ENCODE measurements at places on chromosomes 3 and 15.

GRCh38 chr3:76097589-76097969, 312.2 kb upstream of the ZNF717 start:
- DNase-seq, result no peak

DNA sequence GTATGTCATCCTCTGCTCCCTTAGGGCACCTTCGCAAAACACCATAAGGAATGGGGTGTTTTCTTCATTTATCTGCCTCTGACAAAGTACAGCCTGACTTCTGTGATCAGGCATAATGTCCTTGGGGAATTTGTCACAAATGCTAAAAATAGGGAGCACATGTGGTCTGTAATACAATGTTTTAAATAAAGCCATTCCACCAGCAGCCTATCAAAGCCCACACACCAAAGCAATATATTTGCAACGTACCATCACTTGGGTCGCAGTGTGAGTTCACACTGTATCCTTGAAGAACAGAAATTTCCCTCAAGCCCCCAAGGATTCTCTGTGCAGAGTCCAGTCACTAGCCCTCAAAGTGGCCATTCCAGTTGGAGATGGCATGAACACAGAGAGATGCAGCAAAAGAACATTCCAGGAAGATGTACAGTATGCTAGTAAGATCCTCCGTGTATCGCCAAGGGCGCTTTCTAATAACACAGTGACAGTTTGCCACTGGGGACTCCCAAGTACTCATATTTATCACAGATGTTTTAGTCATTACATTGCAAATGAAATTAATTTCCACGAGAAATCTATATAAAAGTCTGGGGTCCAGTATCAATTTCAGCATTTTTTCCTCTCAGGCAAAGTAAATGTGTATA, 246.7 kb downstream of the MCTP2 start:
- no peak for DNase-seq

GRCh38 chr15:77739591-77740378, 107.1 kb upstream of the LINGO1 start:
- no peak for DNase-seq

GRCh38 chr3:148459931-148460513, 237.7 kb upstream of the AGTR1 start:
- DNase-seq, result no peak

DNA sequence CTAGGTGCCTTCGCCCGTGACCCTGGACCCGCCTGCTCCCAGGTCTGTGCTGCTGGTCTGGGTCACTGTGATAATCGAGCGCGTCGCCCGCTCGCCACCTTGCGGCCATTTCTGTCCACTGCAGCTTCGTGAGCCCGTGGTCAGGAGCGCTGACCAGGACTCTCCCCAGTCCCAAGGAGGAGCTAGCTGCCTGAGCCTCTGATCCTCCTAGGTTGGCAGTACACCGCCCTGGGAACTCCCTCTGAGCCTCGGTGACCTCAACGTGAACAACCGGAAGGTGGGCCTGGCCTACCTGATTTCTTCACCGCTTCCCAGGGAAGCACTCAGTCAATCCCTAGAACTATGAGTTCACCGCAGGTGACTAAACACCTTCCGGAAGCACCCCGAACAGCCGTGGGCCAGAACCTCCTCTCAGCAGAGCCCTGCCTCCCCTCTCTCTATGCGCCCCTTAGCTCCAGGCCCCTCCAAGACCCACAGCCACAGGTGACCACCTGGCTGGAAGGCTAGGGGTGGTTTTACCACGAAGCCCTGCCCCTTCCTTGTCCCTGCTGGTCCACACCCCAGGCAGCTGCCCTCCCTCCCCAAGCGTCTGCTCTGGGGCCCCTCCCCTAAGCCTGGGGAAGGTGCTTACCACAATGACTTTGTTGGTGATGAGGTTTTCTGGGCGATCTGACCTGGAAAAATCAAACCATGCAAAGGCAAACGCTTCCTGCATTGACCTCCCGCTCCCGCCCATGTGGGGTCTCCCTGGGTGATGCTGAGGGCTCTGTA, 9.7 kb downstream of the PLA2G4D start:
- DNase-seq, result peak; percentile 87

GRCh38 chr3:107604057-107604822, 81.5 kb downstream of the BBX start:
- no peak for DNase-seq

GRCh38 chr3:10474847-10475246, 30.5 kb downstream of the ATP2B2 start:
- DNase-seq, result no peak

DNA sequence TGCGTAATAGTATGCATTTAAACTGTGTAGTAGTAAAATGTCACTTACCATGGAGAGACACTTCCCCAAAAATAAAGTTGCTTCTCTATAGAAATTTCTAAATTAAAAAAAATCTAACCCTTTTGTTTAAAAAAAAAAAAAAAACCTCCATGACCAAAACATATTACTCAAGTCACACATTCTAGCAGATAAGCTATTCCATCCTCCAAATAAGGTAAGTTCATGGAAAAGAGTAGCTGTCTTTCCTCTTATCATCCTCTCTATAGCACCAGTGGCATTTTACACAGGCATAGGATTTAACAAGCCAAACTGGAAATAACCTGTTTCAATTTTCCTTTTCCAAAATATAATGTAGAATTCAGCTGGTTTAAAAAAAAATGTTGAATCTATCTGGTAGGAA, 57.4 kb downstream of the LRRFIP2 start:
- no peak for DNase-seq

- DNase-seq, result no peak
Measured at GRCh38 chr3:29070959-29071634, 209.8 kb upstream of the RBMS3 start.

DNA sequence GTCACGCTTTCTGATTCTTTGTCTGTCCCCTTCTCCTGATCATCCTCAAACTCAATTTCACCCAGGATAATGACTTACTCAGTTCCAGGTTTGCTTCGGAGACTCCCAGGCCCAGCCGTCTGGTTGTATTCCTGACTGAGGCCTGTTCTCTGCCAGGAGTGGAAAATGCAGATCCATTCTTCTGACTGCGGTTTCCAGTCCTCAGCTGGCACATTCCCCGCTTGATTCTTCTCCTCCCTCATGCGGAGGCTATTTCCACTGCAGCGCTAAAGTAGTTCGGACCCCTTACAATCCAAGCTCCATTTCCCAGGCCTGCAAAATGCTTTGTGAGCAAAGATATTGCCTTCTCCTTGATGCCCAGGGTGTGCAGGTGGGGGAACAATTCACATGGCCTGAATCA, 47.2 kb upstream of the GALNT15 start:
- no peak for DNase-seq

DNA sequence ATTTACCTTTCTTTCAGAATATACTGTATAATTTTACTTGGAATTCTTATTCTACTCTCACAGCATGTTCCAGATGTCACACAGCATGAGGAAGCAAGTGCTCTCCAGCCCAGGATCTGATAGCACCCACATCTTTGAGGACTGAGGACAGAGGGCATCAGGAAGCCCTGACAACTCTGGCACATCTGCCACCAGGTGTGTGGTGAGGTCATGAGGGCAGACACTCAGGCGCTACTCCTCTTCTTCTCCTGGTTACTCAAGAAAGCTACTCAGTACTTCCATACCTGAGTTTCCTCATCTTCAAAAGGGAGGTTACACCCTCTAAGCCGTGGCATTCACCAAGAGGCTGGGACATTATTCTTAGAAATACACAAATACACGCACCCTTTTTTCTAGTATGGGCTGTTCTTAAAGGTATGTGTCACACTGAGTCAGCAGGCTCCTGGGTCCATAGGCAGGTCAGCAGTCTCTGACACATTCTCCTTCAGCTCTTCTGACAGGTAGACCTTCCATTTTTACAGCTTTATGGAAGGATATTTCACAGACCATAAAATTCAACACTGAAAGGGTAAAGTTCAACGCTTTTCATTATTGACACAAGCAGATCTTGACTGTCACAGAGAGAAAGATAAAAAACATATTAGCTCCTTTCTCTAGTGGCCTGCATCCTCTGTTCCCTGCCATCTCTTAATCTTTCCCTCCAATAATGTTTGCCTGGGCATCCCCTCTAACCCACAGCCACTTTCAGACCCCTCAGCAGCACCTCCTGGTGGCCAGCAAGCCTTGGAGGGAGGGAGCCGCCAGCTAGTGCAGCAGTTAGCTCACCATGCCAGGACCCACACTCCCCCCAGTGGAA, 103.2 kb upstream of the TJP1 start:
- peak; percentile 92 for DNase-seq

GRCh38 chr3:32077260-32078084, 28.9 kb upstream of the GPD1L start:
- no peak for DNase-seq

GRCh38 chr3:61600195-61600594, 38.8 kb downstream of the PTPRG start:
- DNase-seq, result no peak

GRCh38 chr15:22823495-22824128, 14.9 kb upstream of the NIPA2 start:
- DNase-seq, result no peak

GRCh38 chr3:57803647-57804081, 47.6 kb downstream of the SLMAP start:
- no peak for DNase-seq

- peak; percentile 61 for DNase-seq
Measured at GRCh38 chr3:150868282-150868681, 37.0 kb downstream of the MINDY4B start.

DNA sequence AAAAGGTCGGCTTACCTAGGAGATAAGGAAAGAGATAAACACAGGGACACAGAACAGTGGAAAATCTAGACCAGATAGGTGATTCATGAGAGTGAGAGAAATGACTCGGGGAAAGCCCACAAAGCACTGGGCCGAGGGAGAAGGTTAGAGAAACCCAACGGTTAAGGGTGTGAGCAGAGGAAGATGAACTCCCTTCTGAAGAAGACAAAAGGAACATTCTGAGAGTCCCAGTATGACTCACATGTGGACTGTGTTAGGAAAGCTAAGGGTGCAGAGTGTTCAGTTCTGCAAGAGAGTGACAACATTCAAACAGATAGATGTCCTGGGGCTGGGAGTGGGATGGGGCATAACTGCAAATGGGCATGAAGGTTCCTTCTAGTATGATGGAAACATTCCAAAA, 83.0 kb downstream of the CNTN3 start:
- no peak for DNase-seq

- no peak for DNase-seq
Measured at GRCh38 chr15:70355275-70355795, 257.6 kb upstream of the TLE3 start.

DNA sequence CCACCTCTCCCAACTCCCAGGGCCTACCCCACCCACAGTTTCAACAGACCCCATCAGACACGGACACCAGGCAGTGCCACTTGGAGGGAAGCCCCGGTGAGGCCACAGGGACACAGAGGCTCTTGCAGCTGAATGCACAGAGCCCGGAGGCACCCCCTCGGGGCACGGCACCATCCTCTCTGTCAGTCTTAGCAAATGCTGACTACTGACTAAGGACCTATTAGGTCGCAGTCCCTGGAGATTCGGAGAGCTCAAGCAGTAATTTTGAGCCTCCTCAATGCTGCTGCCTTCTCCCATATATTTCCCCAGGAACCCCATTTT, 79.9 kb downstream of the VGLL4 start:
- peak; percentile 23 for DNase-seq

DNA sequence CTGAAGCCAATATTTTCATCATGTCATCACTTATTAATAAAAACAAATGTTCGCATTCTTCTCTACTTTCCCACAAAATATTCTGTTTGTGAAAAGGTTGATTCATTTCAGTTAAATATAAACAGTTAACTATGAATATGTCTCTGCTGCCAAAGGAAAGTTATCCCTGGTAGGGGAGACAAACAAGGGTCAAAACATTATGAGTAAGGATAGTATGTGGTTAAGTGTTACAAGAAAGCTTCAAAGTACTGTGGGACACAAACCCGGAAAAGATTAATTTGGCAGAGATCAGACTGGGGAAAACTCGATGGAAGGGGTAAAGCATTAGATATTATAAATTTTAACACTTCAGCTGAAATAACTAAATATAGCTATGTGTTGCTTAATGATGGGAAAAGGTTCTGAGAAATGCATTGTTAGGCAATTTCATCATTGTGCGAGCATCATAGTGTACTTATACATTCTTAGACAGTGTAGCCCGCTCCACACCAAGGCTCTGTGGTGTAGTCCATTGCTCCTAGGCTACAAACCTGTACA, 436.5 kb upstream of the TBL1XR1 start:
- no peak for DNase-seq

GRCh38 chr3:112365636-112366035, 32.7 kb downstream of the CD200 start:
- peak; percentile 90 for DNase-seq

DNA sequence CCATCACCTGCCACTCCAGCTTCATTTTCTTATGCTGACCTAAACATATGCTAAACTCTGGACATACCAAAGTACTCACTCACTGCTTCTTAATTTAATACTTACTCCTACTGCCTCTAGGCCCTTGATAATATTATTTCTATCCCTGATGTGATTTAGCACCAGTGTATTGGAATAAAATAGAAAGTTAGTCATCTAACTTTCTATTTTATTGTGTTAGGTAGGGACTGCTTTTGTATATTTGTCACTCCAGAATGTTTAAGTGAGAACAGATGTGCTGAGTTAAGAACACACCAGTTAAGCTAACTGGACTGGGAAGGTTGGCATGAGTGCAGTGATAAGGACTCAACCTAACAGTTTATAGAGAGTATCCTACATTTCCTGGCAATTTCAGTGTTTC, 6.5 kb upstream of the CLDN16 start:
- no peak for DNase-seq

DNA sequence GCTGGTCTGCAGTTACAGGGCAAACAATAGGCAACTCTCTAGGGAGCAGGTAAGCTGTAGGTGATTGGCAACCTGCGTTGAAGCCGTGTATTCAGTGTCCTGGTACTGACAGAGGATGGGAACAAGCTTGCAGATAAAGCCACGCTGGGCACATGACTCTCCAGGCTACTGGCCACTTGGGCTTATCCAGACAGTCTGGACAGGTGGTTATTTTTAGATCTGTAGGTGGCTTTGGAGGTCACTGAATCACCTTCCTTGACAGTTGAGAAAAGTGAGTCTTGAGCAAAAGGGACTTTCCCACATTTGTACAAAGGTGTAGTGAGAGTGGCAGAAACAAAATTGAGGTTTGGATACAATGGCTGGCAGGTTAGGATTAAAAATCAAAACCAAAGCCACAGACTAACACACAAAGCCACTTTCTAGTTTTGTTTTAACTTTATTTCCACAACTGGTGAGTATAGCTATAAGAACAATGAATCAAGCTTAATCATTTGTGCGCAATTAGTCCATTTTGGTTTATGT, 22.3 kb upstream of the IL1RAP start:
- peak; percentile 54 for DNase-seq

DNA sequence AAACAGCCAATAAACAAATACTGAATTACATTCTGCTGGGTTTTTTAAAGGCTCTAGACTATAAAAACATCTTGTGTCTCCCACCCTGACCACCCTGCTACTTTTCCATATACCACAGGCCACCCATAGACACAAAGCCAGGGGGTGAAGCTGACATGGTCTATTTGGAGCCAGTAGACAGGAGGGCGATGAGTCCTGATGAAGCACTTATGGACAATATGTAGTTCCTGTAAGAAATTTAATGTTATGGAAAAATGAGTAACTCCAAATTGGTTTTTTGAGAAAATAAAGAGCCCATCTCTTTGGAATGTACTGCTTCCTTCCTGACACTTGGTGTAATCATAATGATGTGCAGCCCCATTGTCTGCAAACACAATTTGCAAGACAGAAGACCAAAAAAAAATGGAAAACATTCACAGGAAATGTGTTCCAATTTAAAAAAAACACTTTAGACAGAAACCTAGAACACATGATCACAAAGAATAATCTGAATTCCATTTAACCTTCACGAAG, 11.8 kb downstream of the SSR3 start:
- DNase-seq, result no peak

GRCh38 chr3:30350901-30351300, 255.5 kb upstream of the TGFBR2 start:
- no peak for DNase-seq
